SHP77 treated with DMSO at 0.1 percent for 48 hours (cell line): ENCODE measurements at places on chromosomes 1 and 21.
A peak's percentile ranks its signal among the peaks of the same experiment; 100 is the strongest.

DNA sequence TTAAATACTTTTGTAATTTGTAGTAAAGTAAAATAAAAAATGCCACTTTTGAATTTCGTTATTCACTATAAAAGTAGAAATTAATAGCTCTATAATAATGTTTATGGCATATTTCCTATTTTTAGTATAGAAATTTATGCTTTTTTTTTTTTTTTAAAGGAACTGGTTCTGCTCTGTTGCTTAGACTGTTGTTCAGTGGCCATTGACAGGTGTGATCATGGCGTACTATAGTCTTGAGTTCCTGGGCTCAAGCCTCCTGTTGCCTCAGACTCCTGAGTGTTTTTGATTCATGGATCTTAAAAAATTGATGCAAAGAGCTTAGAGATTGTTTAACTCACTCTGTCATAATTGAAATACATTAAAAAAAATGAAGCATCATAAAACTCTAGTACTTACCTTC, 53.6 kb downstream of the RPS6KC1 start:
- no peak for DNase-seq

GRCh38 chr1:7322912-7323311, 448.2 kb upstream of the VAMP3 start:
- no peak for DNase-seq

GRCh38 chr1:43991200-43991475, 261 bp upstream of the CCDC24 start:
- no peak for DNase-seq

DNA sequence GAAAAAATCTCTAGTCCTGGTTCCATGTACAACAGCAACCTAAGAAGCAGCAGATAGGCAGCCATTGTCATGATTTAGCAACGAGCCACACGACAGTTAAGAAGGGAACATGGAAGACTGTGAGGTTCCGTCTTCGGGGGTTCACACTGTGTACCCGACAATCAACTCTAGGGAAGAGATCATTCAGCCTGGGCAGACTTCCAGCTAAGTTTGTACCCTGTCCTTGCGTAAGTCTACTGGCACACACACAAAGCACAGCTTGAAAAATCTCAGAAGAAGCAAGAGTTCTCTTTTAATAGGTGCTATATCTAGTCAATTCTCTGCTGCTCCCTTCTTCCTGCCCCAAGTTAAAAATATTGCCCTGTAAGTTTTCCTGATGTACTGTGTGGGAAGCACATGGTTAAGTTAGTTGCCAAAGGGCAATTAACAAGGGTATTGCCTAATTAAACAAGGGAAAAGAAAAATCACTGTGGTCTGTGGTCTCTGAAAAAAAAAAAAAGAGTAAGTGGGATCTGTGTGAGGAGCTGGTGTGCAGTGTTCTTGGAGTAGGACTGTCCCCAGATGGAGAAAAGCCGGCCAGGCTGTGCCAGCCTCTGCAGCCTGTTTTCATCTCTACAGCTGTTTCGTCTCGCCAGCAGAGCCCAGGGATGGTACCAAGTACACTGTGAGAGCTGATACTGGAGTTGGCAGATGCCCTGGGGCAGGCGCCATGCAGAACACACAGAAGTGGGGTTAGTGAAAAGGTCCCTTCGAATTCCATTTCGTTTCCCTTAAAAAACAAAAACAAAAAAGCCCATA, 6.4 kb upstream of the MYBPHL start:
- DNase-seq, result no peak

- DNase-seq, result no peak
Observed at GRCh38 chr1:166089804-166090203, 77.0 kb downstream of the FAM78B start.

- no peak for DNase-seq
Observed at GRCh38 chr1:116460783-116461376, 87.8 kb downstream of the ATP1A1 start.

GRCh38 chr1:227521782-227522181, 41.6 kb upstream of the ZNF678 start:
- DNase-seq, result no peak

DNA sequence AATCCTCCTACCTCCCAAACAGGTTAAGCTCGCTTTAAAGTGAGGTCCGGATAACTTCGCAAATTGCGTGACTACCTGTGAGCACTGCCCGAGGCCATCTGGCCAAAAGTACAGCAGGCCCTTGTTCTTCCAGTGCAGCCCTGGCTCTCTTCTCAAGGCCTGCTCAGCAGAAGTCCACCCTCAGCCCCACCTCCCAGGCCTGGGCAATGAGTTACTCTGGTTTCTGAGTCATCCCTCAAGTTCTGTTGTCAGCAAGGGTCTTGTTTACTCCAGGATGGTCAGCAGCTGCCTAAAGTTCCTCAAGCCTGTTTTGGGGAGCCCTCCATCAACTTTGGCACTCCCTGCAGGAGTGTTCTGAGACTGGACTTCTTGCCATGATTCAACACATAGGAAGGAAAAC, 101.7 kb downstream of the BCAR3 start:
- no peak for DNase-seq

DNA sequence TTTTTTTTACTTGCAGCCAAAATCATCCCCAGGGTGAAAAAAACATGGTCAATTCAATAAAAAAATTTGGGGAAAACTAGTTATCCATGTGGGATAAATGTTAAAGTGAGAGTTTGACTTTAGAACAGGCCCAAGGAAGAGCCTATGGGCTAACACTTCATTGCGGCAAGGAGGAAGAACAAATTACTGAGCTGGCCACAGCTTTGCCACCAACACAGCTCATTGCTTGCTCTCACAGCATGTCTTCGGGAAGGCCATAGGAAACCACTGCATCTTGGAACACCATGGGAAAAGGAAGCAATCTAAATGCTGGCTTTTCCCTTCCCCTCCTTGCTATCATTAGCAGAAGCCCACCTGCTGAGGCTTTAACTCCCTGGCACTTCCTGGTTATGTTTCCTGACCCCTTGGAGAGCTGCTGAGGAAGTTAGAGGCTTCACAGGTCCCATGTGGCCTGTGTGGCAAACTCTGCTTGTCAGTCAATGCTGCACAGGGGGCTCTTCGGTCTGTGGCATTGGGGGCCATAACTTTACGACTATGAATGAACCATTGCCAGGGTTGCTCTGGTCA, 86.0 kb downstream of the SLC25A24 start:
- DNase-seq, result no peak

DNA sequence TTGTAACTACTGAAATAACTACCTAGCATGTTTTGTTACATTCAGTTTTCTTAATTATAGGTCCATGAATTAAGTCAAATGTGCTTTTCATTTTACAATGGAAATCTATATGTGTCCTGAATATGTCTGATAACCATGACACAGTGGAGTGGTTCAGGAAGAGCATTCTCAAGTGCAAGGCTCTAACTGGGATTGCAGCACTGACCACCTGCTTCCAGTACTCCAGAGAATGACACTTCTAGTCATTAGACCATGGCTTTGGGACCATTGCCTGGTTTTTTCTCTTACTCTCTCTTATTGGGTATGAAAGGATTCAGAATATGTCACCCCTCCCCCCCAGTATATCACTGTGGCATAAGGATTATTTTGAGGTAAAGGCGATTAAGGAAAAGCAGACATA, 204.9 kb upstream of the CACYBP start:
- DNase-seq, result no peak

DNA sequence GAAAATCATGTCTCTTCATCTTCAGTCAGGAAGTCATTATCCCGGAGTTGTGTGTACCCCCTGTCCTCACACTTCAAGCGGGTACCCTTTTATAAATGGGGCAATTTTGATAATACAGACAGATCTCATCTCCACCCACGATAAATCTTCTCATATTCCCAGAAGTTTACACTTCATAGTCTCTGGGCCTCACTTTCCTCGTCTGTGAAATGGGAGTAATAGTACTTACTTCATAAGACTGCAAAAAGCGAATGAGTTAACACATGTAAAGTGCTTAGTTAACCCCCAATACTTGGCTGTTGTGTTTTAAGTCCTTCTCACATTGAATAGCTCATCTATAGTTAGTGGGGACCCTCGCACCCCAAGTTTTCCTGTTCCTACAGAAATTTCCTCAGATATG, 820 bp downstream of the NUP210L start:
- no peak for DNase-seq

- no peak for DNase-seq
Observed at GRCh38 chr1:231274119-231274825, 33.3 kb downstream of the GNPAT start.

- no peak for DNase-seq
Observed at GRCh38 chr1:196209983-196210382, 398.3 kb downstream of the KCNT2 start.

DNA sequence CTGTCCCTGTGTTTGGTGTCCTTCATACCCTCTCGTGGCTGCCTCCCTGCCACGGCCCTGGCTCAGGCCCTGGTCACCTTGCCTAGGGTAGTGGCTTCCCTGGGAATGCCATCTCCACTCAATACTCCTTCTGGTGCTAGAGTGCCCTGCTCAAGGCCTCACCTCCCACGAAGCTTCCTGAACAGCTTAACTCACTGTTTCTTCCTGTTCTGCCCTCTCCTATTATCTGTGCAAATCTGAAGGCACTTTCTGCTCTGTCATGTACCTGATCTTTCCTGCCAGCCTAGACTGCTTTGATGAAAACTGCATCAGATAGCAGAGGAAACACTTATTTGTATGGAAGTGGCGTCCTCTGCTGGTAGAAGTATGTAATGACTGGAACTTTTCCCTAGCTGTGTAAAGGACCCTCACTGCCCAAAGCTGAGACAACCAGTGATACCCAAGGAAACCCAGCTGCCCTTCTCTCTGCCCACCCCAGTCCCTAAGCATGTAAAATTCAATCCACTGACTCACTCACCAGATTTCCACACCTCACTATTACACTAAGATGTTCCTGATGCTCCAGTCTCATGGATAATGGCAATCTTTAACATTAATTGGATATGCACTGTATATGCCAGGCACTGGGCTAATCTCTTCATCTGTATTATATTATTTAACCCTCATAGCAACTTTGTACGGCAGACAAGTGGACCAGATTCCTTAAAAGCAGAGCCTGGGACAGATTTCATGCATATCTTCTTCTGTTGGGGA, 36.2 kb upstream of the BTG2 start:
- no peak for DNase-seq

DNA sequence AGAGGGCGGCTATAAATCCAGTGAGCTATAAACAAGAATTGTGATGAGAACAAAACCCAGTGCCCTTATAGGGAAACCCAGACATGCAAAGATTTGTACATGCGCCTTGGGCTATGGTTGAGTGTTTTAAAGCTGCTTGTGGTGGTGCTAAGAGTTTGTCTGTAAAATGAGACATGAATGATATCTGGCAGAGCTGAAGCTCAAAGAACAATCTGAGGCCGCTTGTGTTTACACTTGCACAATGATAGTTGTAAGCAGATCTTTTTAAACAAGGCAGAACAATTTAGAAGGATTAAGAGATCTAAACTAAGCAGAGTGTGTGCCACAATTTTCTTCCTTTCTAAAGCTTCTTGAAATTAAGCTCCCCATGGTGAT, 80.4 kb upstream of the ADAMTS5 start:
- DNase-seq, result no peak

DNA sequence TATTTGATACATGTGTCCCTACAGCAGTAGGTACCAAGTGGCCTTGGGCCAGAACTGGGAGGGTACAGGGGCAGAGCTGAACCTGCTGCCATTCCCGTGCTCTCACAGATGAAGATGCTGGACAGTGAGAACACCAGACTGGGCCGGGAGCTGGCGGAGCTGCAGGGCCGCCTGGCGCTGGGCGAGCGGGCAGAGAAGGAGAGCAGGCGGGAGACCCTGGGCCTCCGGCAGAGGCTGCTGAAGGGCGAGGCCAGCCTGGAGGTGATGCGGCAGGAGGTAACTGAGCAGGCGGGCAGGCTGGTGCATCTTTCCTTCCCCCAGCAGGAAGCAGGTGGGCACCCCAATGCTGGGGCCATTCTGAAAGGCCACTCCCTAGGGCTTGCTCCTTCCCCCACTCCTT, 21.9 kb downstream of the MFAP2 start:
- DNase-seq, result no peak

GRCh38 chr1:163959622-163960021, 599.4 kb upstream of the PBX1 start:
- no peak for DNase-seq

DNA sequence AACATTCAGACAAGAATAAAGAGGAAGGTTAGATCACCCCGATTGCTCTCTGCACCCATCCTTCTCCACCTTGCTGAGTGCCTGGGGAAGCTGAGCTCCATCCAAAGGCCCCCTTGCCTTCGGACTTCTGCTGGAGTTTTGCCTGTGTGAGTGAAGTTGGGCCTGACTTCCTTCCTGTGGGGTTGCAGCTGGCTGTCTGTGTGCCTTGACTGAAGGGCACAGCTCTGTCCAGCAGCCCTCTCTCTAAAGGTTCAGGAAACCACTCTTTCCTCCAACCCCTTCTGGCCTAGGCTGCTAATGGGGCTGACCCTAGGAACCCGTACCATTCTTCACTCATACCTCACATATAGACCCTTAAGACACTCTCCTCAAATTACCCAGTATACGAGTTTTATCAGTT, 173.4 kb upstream of the HMCN1 start:
- no peak for DNase-seq

DNA sequence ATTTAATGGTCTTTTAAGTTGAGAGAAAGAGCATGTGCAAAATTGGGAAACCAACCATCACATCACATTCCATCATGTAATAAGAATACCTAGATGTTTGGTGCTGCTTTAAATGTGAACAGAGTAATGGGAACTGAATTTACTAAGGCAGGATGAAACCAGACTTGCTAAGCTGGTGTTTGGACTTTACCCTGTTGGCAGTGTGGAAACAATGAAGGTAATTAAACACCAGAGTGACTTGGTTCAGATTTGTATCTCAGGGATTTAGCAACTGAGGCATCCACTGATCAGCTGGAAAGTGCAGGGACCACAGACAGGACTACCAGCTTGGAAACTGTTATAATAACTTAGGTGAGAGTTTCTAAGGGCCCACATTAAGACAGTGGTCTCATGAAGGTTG, 263.4 kb downstream of the OLFM3 start:
- DNase-seq, result no peak

GRCh38 chr1:5967351-5968160, 24.7 kb downstream of the NPHP4 start:
- DNase-seq, result no peak

- DNase-seq, result no peak
Observed at GRCh38 chr21:33815143-33815707, 100.4 kb downstream of the ATP5PO start.

DNA sequence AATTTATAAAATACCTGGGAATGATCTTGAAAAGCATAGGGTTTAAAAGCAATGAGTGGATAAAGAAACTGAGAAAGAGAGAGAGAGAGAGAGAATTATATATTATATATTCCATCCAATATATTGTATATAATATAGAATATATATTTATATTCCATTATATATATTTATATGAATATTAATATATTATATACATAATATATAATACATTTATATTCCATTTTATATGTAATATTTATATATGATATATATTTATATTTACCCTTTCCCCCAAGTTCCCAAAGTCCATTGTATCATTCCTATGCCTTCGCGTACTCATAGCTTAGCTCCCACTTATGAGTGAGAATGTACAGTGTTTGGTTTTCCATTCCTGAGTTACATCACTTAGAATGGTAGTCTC, 69.9 kb upstream of the SLC35F3 start:
- no peak for DNase-seq

GRCh38 chr1:216221260-216221700, 202.0 kb downstream of the USH2A start:
- peak; percentile 62 for DNase-seq
